ENCODE measurements at places on chromosomes 6 and 20. TPM values are rescaled to one million over a fixed set of nuclear protein-coding genes. Genes with fewer than 3 reads are reported as not detected.
A peak's percentile ranks its signal among the peaks of the same experiment; 100 is the strongest.

DNA sequence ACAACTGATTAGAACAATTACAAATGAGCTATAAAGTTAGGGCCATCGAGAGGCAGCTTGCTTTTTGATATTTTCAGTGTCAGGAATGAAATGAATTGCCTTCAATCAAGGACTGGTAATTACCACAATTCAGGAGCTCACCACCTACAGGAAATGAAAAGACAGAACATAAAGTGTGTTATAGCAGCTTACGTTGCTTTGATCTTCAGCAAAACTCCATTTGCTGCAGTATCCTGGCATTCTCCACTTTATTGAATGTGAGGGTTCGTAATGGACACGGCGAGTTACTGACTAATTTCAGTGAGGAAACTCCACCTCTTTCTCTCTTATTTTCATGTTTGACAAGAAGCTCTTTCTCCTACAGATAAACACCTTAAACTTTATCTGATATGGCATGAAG lies 440.0 kb upstream of the HSF2 start:
- no peak for DNase-seq

BPIFB1 gene
- 158 TPM for total RNA-seq

DNA sequence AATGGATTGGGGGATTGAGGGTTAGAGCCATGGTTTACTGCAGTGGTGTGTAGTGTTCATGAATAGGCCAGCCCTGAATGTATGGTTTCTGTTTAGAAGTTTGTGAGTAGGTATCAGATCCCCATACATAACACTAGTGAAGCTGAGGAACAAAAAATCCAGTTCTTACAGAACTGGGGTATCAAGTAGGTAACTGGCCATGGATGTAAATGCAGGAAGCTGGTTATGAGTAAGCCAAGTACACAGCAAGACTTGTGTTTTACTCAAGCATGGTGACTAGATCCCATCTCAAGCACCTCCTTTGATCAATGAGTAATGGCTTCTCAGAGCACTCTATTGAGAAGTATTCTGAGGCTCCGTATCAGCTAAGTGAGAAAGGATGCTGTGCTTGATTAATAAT lies 613.7 kb upstream of the FLRT3 start:
- no peak for DNase-seq

TAF11 gene
- total RNA-seq = 37.2 TPM

GRCh38 chr6:106530502-106530901 lies 98.8 kb downstream of the RTN4IP1 start:
- DNase-seq = no peak

GRCh38 chr6:147559006-147559405 lies 50.5 kb downstream of the SAMD5 start:
- DNase-seq = no peak

DNA sequence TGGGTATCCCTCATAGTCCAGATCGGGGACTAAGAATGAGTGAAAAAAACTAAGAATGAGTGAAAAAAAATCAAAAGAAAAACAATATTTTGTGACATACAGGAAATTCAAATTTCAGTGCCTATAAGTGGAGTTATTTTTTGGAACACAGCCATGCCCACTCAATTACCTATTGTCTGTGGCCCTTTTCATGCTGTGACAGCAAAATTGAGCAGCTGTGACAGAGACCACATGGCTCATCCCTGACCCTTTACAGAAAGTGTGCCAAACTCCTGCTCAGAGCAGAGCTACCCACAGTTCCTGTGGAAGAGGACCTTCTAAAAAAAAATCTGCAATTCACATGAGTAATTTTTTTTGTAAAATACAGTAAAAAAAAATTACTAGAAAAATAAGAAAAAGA lies 1.4 kb downstream of the NCR2 start:
- peak; percentile 50 for DNase-seq

MEP1A gene
- total RNA-seq = not detected

DNA sequence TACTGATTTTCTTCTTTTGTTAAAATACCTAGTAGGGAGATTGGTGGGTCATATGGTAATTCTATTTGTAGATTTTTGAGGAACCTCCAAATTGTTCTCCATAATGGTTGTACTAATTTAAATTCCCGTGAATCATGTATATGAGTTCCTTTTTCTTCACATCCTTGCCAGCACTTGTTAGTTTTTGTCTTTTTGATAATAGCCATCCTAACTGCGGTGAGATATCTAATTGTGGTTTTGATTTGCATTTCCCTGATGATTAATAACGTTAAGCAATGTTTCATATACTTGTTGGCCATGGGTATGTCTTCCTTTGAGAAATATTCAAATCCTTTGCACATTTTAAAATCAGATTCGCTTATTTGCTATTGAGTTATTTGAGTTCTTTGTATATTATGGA lies 110.9 kb downstream of the JAG1 start:
- DNase-seq = no peak

APOM gene
- total RNA-seq = not detected

GRCh38 chr6:37173493-37174195 lies 3.7 kb downstream of the PIM1 start:
- no peak for DNase-seq

- DNase-seq = peak; percentile 69
Observed at GRCh38 chr20:1449370-1449769, 17.3 kb downstream of the NSFL1C start.

DNA sequence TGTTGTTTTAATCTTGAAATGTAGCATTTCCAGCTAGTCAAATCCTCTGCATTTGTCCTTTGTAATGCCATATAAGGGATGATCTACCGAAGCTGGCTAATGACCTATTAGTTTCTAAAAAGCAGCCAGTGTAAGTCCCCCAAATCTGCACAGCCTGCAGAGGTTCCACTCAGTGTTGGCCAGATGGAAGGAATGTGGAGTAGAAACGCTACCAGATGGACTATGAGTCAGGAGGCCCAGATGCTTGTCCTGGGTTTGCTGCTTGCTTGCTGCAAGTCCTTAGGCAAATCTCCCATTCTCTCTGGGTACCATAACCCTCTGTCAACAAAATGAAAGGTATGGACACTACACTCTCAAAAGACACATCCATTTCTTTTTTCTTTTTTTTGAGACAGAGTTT lies 149.8 kb downstream of the BTBD9 start:
- no peak for DNase-seq

- no peak for DNase-seq
Observed at GRCh38 chr20:41669708-41670263, 51.6 kb upstream of the CHD6 start.

ZMYND8 gene
- total RNA-seq = 17.3 TPM

PTCHD4 gene
- 1.4 TPM for total RNA-seq

PPP1R3G gene
- total RNA-seq = 4.4 TPM

DNA sequence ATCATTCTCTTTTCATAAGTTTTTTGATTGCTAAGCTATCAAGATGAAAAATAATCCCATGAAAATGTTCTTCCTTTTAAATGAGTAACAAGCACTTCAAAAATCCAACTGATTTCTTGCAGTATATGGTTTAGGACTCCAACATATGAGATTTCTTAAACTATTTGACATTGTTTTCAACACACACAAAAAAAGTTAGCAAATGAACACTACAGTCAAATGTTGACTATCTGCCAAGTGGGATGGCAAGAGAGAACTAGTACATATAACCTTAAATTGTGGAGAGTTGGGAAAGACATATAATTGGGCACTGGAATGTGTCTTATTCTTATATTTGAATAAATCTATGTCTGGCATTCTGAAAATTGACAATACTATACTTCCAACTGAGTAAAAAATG lies 15.6 kb downstream of the COL21A1 start:
- DNase-seq = peak; percentile 44

DNA sequence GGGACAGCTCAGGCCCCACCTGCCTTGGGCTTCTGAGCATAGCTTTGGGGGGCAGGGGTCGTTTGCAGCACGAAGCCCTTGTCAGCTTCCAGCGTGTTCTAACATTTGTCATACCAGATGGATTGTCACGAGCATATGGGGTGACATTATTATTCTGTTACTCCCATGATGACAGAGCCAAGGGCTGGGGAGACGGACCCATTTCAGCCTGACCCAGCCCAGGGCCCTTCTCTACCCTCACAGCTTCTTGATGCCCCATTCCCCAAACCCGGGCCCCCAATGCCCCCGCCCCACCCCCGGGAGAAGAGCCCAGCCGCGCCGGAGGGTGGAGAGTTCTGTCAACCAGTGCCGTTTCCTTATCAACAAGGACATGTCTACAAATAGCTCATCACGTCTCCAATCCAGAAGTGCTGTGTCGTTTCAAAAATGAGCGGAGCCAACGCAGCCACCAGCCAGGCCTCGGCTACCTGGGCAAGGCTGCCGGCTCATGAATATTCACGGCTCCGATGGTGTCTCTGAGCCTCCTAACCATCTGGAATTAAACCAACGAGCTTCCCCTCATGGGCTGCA lies 9.6 kb upstream of the CHRNA4 start:
- DNase-seq = no peak

- peak; percentile 72 for DNase-seq
Observed at GRCh38 chr6:27693766-27694546, 218.2 kb downstream of the OR2B2 start.

PSORS1C2 gene
- total RNA-seq = not detected

DNA sequence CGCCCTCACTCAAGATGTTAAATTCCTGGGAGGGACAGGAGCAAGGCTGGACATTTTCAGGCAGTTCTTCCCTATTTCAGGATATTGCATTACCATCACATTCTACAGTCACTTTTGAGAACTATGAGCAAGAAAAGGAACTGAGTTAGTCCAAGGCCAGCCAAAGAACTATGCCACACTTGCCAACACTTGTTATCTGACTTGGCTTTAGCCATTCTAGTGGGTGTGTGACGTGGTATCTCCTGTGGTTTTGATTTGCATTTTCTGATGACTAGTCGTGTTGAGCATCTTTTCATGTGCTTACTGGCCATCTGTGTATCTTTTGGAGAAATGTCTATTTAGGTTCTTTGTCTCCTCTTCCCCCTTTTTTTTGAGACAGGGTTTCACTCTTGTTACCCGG lies 12.0 kb downstream of the XRN2 start:
- no peak for DNase-seq

- DNase-seq = peak; percentile 56
Observed at GRCh38 chr6:34249469-34250261, 859 bp upstream of the SMIM29 start.

DNA sequence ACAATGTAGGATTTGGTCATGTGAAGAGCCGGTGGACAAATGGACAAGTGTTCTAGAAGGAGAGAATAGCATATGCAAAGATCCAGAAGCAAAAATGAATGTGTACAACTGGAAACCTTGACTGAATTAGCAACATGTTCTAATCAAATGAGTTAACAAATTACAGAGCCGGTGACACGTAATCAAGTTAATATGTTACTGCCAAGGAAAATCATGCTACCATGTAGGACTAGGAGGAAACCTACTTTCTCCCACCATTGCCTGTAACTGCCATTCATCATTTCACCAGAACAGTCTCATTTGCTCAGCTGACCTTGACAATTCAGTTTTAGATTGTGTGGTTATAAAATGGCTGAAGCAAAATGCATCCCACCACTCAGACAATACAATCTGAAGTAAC lies 179.4 kb downstream of the KIF16B start:
- no peak for DNase-seq

SYNGAP1 gene
- 6.2 TPM for total RNA-seq

SLC26A8 gene
- not detected for total RNA-seq

- DNase-seq = no peak
Observed at GRCh38 chr20:58747211-58747610, 54.6 kb downstream of the NPEPL1 start.

- DNase-seq = no peak
Observed at GRCh38 chr20:49633643-49634042, 65.7 kb upstream of the PTGIS start.

DNA sequence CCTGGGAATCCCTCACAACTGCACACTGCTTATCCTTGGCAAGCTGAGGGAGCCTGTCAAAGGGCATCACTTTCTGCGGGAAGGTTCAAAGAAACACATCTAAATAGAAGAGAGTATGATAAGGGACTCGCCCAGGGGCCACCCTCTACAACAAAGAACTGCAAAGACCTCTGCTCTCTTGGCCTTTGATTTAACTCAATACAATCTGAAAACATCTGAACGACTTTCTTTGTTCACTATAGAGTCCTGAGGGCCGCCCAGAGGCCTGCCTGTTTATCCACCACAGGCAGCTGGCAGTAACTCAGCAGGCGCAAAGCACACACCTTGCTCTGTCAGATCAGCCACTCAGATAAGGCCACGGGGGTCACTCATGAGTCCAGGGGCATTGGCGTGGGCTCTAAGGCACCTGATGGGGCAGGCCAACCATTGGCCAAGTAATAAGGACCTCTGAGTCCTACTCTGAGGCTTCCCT lies 139.3 kb downstream of the UNC5CL start:
- no peak for DNase-seq

GRCh38 chr20:5222919-5223634 lies 93.7 kb downstream of the PROKR2 start:
- peak; percentile 43 for DNase-seq

- no peak for DNase-seq
Observed at GRCh38 chr20:34582911-34583310, 24.4 kb downstream of the MAP1LC3A start.

LSM14B gene
- 82.9 TPM for total RNA-seq

SUMO4 gene
- 5.5 TPM for total RNA-seq

DLK2 gene
- 5.2 TPM for total RNA-seq

DNA sequence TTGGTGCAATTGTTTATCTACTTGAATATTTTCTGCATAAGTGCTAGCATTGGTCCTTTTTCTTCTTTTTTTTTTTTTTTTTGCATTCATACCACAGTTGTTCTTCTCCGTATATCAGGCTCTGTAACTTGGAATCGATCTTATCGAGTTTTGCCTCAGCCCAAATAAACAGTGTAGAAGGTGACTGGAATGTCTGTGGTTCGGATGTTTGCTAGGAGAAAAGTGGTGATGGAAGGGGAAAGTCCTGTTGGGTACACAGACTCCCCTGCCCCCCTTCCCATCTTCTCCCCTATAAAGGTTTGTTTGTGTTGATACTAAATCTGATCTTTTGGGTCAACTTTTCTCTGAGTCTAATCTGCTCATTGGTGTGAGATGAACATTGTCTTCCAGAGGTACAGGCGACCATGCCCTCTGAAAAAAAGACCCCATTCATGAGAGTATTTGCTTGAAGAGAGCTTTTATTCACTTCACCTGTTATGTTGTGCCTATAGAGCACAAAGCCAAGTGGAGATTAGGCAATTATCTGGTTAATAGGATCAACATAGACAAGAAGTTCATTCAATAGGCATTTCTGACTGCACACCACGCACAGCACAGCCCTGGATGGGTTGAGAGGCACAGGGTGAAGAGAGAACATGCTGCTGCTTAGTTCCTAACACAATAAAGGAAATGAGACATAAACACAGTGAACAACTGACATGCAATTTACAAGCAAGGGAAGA lies 620.0 kb downstream of the PKHD1 start:
- DNase-seq = peak; percentile 28

AVP gene
- not detected for total RNA-seq

GRCh38 chr6:109672175-109672574 lies 18.8 kb downstream of the AK9 start:
- DNase-seq = no peak
